Tibial artery (tissue), 4 donors: ENCODE measurements at places on chromosomes 11 and 22.
A peak's percentile ranks its signal among the peaks of the same experiment; 100 is the strongest.

DNA sequence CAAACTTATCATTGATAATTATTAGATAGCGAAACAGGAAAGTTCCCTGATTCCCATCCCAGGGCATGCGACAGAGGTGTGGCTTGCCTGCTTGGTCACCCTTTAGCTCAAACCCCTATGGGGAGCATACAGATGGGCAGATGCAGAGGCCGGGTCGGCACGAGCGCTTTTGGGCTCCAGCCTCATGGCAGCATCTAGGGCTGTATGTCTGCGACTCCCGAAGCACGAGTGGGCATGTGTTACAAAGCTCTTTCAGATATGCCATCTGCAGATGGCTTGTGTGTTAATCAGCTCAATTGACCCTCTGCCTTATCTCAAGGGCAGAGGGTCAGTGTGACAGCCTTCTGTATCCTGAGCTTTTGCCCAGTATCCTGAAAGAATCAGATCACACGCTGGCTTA lies 2069.3 kb upstream of the RAG2 start:
- no peak for DNase-seq

DNA sequence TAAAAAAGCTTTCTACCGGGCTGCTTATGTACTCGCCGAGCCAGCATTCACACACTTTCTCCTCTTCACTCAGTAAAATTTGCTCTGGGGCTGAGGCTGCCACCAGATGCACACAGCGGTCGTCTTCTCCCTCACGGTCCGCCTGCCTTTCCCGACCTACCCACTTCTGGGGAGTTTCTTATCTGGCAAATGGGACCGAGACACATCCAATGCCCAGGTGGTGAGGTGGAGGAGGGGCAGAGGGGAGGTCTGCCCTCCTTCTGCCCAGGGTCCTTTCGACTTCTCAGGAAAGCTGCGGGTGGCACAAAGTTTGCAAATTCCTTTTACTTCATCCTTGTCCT lies 43.9 kb downstream of the GRIK4 start:
- DNase-seq: no peak

DNA sequence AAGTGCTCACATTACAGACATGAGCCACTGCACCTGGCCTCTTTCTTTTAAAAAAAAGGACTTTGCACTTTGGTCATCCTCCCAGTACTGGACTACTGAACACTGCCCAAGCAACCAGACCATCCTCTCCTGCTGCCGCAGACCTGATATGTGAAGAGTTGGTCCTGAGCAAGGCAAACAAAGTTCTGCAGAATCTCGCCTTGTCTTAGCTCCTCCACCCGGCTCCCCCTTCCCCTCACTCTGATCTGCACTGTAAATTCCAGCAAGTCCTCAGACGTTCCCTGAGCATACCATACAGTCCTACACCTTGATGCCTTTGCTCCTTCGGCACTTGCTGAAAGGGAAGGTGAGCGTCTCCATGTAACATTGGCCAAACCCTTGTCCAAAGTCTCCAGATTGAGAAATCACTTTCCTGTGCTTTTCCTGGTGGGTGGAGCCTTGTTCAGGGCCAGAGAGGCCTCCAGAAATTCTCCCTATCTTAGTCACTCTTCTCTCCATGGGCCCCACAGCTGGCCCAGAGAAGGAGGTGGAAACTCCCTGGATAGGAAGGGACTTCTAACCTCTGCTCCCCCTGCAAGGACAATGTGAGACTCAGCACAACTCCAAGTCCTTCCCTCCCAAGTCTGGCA lies 47.0 kb upstream of the TIMP3 start:
- DNase-seq: peak; percentile 70

GRCh38 chr11:94032725-94033124 lies 11.6 kb downstream of the HEPHL1 start:
- DNase-seq: no peak

DNA sequence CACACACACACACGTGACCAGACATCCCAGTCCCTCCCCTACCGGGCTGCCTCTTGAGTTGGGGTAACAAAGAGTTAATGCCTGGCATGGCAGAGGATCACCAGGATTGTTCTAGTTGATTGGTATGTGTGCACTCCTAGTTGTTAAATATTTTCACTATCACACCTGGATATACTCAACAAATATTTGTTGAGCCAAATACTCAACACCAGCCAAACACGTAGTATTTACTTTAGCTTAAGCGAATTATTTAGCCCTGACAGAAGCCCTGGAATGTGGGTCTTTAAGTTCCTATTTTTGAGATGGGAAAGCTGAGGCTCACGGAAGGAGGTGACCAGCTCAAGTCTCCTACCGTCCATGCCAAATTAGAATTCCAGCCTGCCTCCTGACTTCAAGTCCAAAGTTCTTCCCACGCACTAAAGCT lies 10.5 kb downstream of the CD3E start:
- no peak for DNase-seq

GRCh38 chr11:86671531-86672006 lies 847 bp downstream of the ME3 start:
- peak; percentile 89 for DNase-seq
